Activated CD4-positive, alpha-beta T cell treated with anti-CD3 and anti-CD28 coated beads for 36 hours (primary cell): ENCODE measurements at places on chromosomes 5 and 9. TPM values are rescaled to one million over a fixed set of nuclear protein-coding genes. Genes with fewer than 3 reads are reported as not detected.

GPX8 gene
- not detected for total RNA-seq

GRPEL2 gene
- total RNA-seq = 37.2 TPM

SLC34A3 gene
- total RNA-seq = not detected

TAS2R1 gene
- not detected for total RNA-seq

PDE6A gene
- total RNA-seq = not detected

CDH10 gene
- not detected for total RNA-seq

SLC45A2 gene
- total RNA-seq = not detected

CCDC192 gene
- total RNA-seq = not detected

DMGDH gene
- 0.50 TPM for total RNA-seq

CCNI2 gene
- 4.3 TPM for total RNA-seq

PCDHA4 gene
- not detected for total RNA-seq

PCA3 gene
- total RNA-seq = not detected

IRX4 gene
- not detected for total RNA-seq

HTR4 gene
- not detected for total RNA-seq

UTP15 gene
- total RNA-seq = 42.4 TPM

OBP2B gene
- not detected for total RNA-seq

LPAR1 gene
- not detected for total RNA-seq

INSL6 gene
- total RNA-seq = not detected

IPO11 gene
- 57.2 TPM for total RNA-seq

PCDHGA5 gene
- total RNA-seq = 0.07 TPM

SARDH gene
- total RNA-seq = 8.2 TPM

CLINT1 gene
- total RNA-seq = 69.0 TPM

NR2F1 gene
- not detected for total RNA-seq

PTGER4 gene
- total RNA-seq = 91.2 TPM

TMEM252 gene
- total RNA-seq = not detected

ADGRD2 gene
- not detected for total RNA-seq

PCDHGA8 gene
- not detected for total RNA-seq

CCL27 gene
- total RNA-seq = not detected

PRR16 gene
- not detected for total RNA-seq

ZNF300 gene
- 2.4 TPM for total RNA-seq

DHX29 gene
- total RNA-seq = 12.9 TPM

FRMPD1 gene
- not detected for total RNA-seq

MYO10 gene
- total RNA-seq = 0.23 TPM

TNC gene
- 0.11 TPM for total RNA-seq

SPATA31D4 gene
- total RNA-seq = not detected

KDM4C gene
- total RNA-seq = 31.7 TPM

SLCO6A1 gene
- not detected for total RNA-seq

PCDHA9 gene
- not detected for total RNA-seq

FOXD4 gene
- 0.19 TPM for total RNA-seq

ENTREP1 gene
- not detected for total RNA-seq

SAXO1 gene
- total RNA-seq = not detected

TMEM215 gene
- total RNA-seq = not detected

ANKRD20A1 gene
- 0.90 TPM for total RNA-seq

GARNL3 gene
- total RNA-seq = 2.5 TPM

FOXD4L3 gene
- not detected for total RNA-seq

FAM151B gene
- total RNA-seq = 0.63 TPM

TMEM171 gene
- not detected for total RNA-seq

QRFP gene
- not detected for total RNA-seq

LECT2 gene
- total RNA-seq = not detected

CENPP gene
- 22.8 TPM for total RNA-seq

CDH6 gene
- total RNA-seq = not detected

NEURL1B gene
- total RNA-seq = 0.19 TPM
